Aorta (tissue), 5 donors: ENCODE measurements at places on chromosomes 12 and 14. TPM values are rescaled to one million over a fixed set of nuclear protein-coding genes. Genes with fewer than 3 reads are reported as not detected.

GRCh38 chr14:100484531-100485267 is 102.5 kb downstream of the BEGAIN start:
- no peak for DNase-seq

DNA sequence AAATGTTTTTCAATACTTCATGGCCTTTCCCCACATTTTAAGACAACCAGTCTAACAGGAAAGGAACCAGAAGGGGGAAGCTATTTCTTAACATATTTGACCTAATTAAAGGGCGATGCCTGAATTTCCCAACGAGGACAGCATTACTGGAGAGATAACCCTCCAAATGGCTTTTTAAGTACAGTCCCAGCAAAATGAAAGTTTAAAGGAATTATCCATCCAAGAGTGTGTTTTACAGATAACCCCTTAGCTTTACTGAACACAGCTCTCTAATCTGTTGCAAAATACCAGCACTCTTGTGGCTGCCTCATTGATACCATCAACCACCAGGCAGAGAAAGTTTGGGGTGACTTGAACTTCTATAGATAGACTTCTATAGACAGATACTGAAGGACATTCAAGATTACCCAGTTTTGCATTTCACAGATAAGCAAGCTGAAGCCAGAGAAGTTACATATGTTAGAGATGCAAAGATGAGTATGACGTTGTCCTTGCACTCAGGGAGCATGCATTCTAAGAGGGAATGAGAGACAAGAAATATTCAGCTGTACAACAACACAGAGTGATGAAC is 41.3 kb upstream of the DUSP6 start:
- DNase-seq: no peak

DNA sequence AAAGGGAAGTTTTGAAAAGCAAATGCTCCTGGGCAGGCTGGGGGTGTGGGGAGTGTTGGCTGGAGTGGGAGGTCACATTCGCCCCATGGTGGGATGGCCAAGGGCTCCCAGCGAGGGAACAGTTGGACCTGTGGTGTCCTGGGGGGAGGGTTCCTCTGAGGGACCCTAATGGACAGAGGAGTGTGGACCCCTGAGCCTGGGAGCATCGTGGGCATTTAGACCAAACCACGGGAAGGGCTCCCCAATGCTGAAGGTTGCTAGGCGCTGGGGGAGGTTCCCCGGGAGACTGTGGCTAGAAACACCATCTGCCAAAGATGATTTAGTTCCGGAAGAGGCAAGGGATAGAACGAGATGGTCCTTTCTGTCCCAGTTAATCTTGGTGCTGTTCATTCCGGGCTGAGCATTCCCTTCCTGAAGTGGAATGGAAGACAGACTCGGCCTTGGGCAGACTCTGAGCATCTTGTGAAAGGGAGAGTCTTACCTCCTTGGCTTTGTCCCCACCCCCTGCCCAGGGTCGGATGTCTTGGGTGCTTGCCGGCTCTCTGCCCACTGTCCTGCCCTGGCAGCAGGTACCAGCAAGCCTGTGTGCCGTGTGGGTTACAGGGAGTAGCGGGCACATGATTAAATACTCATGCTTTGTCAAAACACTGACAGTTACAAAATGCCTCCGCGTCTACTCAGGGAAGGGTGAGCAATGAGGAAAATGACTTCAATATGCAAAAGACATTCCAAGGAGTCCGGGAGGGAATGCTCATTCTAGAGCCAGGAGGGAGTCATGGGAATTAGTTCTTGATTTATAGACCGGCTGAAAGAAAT is 215.9 kb downstream of the CACNA1C start:
- peak; percentile 83 for DNase-seq

DNA sequence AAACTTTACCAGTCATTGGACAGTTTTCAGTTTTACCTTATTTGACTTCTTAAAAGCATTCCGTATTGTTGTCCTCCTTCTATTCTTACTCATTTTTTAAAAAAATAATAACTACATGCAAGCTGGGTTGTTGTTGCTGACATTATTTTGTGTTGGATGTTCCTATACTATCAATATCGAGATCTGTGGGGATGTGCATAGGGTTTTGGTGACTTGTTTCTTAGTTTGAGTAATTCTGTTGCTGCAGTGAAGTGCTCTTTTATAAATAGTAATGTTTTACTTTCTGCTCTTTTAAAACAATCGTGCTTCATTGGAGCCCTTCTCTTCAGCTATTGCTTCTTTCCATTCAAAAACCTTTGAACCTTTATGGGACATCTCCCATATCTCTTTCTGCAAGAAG is 79.4 kb downstream of the METTL25 start:
- DNase-seq: no peak

DNA sequence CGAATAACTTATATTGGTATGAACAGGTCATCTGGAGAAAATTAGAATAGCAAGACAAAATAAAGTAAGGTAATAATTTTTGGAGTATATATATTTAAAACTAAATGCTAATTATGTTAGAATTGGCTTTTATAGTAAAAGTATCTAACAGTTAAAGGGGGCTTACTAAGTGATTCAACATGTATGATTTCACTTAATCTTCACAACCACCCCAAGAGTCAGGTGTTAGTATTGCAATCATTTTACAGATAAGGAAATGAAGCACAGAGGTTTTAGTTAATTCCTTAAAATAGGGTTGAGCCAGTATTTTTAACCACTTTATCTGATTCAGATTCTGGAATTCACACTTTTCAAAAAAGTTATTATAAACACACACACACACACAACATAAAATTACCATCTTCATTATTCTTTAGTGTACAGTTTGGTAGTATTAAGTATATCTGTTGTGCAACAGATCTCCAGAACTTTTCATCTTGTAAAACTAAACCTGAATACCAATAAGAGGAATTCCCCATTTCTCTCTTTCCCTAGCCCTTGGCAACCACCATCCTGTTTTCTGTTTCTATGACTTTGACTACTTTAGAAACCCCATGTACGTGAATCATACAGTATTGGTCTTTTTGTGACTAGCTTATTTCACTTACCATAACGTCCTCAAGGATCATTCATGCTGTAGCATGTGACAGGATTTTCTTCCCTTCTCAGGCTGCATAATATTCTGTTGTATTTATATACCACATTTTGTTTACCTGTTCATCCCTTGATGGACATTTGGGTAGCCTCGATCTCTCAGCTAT is 12.5 kb downstream of the A2M start:
- no peak for DNase-seq

DNA sequence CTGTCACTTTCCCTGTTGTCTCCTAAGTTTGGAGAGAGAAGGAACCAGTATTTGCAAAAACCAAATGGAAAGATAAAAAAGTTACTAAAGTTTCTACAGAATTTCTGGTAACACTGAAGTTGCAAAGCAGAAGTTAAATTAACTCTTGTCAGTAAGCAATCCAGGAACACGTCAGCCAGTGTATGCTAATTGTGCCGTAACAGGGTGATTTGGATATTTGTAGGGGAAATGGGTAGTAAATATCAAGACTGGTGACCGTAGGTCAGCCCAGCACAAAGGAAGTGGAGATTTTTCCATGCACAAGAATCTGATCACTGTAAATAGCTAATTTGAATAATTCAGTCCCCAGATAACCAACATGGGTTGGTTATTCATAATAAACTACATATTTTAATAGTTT is 2.3 kb downstream of the CDKN1B start:
- no peak for DNase-seq

- DNase-seq: no peak
These were observed 1.5 kb downstream of the FLVCR2 start for GRCh38 chr14:75579882-75580281.

GRCh38 chr14:96802963-96803362 is 5.8 kb downstream of the VRK1 start:
- DNase-seq: no peak

DNA sequence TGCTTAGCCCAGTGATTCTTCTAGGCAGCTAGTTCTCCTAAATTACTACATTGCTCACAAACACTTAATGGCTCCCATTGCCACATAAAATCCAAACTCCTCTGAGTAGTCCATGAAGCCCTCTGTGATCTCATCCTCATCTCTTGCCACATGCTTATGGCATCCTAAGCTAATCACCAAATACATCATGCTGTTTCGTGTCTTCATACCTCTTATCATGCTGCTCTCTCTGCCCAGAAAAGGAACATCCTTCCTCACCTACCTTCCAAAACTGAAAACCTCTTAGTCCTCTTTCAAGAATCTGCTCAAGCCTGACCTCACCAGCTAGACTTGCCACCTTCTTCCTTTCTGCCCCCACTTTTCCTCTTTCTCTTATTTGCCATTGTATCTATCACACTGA is 108.5 kb downstream of the DUSP6 start:
- no peak for DNase-seq

DNA sequence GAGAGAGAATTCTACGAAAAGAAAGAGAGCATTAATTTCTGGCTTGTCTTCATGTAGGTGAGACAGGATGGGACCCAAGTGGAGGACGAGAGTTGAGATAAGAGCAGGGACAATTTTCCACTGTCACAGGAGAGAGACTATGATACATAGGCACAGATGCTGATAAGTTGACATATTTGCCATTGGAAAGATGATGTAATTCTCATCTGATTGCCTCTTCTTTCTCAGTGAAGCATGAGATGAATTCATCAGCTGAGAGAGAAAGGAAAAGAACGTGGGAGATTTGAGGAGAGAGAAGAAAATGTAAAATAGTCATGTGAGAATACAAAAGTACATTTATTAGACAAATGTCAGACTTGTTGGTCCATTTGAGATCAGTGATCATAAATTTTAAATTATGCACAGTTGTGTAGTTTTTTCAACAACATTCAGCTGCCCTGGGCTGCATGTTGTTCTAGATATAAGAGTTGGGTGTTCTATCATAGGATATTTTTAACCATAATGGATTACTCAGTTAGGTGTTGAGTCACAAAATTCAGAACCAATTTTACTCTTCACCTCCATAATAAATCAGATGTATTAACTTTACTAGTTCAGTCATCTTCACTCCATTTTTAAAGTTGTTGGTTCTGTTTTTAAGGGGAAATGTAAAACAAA is 222.9 kb downstream of the DPY19L2 start:
- no peak for DNase-seq

DNA sequence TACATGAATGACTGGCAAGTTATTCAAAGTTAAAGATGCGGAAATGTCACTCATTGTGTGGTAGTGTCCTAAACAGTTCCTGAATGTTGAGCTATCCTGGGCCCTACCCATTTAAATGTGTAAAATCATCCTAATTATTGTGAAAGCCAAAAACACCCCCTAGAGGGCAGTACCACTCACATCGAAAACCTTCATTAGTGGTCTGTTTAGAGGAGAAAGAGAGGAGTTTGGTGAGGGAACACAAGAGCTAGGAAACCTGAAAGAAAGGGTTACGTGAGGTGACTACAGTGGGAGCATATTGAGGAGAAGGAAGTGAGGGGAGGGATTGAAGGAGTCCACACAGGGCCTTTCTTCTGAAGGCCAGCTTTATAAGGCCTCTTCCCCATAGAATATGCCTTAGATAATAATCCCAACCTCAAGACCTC is 2.5 kb upstream of the TEP1 start:
- no peak for DNase-seq

DNA sequence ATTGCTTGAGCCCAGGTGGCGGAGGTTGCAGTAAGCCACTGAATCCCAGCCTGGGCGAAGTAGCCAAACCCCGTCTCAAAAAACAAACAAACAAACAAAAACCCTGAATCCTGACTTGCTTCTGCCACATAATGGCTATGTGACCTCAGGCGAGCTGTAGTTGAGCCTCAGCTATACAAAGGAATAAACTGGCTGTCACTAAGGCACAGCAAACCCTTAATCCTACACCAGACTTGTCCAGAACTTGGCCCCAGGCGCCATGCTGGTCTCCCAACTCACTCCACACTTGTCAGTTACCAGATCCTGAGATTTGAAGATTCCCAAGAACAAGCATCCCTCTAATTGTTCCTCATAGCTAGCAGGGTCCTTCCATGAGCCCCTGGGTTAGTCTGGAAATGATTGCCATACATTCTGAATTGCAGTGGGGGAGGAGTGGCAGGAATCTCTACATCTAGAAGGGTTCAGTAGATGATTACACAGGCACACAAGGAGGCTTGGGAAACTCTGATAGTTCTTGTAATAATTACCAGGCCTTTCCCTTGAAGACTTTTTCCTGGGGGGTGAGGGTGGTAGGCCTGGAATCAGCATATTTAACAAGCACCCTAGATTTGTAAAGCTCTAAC is 9.9 kb downstream of the MAP3K12 start:
- DNase-seq: no peak

DNA sequence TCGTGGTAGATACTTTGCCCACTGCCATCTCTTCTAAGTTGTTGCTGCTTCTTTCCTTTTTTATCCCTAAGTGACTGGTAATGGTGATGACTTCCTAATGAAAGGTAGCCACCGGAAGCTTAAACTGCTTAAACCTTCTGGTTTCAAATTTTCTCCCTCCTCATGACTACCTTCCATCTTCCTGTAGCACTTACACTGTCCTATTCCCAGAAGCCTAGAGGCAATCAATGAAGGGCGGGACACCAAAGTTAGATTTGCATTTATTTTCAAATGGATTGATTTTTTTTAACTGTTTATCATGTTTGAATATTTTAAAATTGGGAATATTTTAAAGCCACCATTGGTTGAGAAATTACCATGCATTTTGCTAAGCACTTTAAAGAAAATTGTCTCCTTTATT is 64.7 kb downstream of the MSRB3 start:
- no peak for DNase-seq

DNA sequence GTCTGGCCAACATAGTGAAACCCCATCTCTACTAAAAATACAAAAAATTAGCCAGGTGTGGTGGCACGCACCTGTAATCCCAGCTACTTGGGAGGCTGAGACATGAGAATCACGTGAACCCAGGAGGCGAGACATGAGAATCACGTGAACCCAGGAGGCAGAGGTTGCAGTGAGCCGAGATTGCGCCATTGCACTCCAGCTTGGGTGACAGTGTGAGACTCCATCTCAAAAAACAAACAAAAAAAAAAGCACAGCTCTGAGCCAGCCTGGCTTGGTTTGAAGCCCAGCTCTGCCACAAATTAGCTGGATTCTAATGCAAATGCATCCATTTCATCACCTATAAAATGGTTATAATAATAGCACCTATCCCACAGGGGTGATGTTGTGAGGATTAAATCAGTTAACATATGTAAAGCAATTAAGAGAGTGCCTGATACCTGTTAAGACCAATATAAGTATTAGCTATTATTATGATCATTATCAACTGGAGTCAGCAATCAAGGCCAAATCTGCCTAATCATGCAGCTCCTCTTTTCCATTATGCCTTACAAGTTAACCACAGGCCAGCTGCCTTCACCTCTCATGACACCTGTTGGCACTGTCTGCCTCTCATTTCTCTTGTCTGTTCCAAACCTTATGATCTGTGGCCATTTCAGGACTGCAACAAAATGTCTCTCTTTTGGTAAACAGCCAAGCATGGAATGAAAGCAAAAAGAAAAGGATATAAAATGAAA is 2.1 kb downstream of the GNPTAB start:
- DNase-seq: no peak

Gene TAS2R50
- total RNA-seq: 5.7 TPM

Gene KRT3
- not detected for total RNA-seq

Gene KLRB1
- 1.1 TPM for total RNA-seq

Gene TSPAN8
- total RNA-seq: 7.5 TPM

Gene C14orf132
- 38.2 TPM for total RNA-seq

Gene FAM161B
- 6.7 TPM for total RNA-seq
